Activated CD4-positive, alpha-beta T cell treated with anti-CD3 and anti-CD28 coated beads, Interleukin-2, amount 10 ng/mL, durations not matched to agents 7 days and 5 days (primary cell): ENCODE measurements at places on chromosomes 16 and 17. TPM values are rescaled to one million over a fixed set of nuclear protein-coding genes. Genes with fewer than 3 reads are reported as not detected.

DNA sequence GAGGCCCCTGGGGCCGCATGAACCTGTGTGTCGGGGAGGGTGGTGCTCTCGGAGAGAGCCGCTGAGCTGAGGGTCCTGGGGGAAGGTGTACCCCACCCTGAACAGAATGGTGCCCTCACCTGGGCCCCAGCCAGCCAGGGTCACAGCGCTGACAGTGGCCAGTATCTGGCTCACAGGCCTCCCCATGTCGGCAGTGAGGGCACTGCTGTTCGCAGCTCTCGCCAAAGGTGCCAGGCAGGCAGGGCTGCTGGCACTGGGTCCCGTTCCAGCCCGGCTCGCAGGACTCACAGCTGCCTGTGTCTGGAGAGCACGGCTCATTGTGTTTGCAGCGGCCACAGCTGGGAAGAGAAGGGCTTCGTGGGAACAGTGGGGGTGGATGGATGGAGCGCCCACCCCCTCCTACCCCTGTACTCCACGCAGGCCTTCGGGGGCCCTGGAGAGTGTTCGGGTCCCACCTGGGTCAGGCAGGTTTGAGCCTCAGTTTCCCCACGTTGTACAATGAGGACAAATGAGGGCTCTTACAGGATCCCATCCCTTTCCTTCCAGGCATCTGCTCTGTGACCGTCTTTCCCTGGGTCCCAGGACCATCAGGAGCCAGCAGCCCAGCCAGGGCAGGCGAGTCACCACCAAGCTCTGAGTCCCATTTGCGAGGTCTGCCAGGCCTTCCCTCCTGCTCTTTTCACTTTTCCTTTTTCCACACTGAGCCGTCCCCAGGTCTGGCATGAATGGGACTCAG lies 5.0 kb downstream of the SCARF1 start:
- DNase-seq = no peak

DNA sequence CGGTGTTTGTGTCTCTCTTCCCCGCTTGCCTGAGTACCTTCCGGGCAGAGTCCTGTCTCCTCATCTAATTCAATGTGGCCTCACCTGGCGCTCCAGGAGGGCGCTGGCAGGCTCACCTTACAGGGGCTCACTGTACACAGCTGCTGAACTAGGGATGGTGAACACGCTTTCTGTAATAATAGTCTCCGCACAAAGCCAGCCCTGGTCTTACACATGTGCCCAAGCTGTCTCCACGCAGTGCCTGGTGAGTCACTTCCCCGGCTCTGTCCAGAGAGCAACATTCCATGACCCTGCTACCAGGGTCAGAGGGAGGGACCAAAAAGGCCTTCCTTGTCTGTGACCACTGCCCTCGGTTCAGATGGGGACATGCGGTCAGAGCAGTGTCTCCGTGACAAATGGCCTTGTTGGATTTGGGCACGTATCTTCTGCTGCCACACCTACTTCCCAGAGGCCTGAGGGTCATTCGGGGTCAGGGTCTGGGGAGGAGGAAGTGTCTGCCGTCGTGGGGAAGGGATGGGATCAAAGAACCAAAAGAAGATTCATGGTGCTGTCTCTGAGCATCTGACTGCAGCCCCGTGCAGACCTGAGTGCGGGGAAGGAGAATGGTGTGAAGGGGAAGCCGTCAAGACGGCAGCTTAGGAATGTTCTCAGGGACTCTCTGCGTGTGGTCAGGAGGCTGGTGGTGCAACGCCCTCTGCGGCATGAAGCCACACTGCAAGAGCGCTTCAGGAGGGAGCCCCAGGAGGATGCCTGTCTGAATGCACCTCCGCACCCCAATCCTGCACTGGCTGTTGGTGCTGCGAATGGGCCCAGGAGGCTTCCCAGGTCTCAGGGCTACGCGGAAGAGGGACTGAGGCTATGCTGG lies 68.8 kb downstream of the IL21R start:
- DNase-seq = no peak

GRCh38 chr16:56932721-56933619 lies 1.0 kb downstream of the HERPUD1 start:
- DNase-seq = peak; percentile 49

KRT34 gene
- total RNA-seq = not detected

KLHL10 gene
- total RNA-seq = not detected

DNA sequence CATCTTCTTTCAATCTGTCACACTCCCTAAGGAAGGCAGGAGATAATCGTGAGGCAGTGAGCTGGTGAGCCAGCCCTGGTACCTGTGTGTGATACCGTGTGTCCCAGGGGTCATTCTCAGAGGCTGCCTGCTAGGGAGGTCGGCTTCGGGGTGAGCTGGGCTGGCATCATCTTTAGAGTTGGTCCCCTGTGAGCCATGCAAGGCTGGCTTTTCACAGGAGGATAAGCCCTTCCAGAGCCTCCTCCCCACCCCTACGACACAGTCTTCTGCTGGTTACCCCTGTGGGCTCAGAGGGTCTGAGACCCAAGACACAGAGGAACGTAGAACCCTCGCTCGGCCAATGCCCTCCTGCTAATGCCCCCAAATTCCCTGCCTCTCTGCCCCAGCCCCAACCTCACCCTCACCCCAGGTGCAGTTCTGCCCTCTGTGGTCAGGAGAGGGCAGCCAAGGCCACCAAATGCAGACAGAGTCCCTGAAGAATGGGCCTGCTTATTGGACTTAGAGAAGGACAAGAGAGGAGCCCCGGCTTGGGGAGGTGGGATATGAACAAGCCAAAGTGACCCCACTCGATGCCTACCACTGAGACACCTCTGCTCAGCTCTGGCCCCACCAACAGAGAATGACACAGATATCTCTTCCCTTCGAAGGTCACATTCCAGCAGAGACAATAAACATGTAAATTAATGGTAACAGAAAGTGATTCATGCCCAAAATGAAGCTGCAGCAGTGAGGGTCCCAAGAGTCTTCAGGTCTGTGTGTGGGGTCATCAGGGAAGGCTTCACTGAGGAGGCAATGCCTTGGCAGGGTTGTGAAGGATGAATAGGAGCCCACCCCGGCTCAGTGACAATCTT lies 80.8 kb upstream of the CCL1 start:
- no peak for DNase-seq

DNA sequence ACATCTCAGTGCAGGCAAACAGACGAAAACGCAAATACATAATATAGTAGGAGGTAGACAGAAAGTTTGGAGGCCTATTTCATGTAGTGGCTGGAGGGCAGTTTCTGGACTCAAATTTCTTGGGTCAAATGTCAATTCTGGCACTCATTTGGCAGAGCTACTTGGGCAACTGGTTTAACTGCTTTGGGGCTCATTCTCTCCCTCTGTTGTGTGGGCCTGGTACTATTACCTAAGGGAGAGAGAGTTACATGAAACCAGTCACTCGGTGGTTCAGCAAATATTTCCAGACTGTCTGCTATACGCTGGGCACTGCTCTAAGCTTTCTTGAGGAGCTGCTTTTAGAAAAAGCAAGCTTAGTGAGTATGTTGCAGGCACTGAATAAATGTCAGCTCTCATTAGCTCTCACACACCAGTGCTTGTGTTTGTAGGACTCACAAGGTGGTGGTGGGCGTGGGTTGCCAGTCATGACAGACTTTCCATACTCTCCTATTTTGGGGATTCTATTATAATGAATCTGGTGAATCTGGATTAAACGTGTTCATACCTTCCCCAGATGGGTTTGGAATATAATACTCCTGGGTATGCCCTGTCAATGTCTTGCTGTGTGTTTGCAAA lies 1.8 kb upstream of the SHISA9 start:
- DNase-seq = no peak
